ENCODE measurements at places on chromosomes 4 and X.

GRCh38 chr4:107708225-107708624 lies 11.8 kb downstream of the PAPSS1 start:
- no peak for DNase-seq

- no peak for DNase-seq
These were observed 776 bp upstream of the SOWAHD start for GRCh38 chrX:119757646-119757978.

DNA sequence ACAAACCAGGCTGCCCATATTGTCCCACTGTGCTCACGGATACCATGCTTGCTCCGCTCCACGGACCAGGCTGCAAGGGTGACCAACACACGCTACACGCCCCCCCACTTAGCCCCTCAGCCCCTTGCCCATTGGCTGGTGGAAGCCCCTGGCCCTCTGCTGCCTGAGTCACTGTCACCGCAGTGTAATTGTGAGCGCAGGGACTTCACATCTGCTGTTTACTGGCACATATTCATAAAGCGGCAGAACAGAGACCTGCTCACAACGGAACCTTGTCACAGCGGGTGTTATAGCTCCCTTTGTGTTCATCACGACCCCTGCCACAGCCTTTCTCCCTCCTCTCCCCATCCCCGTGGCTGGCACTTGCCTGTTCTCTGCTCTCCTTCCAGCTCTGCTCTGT lies 83.7 kb downstream of the PSAPL1 start:
- DNase-seq = no peak

DNA sequence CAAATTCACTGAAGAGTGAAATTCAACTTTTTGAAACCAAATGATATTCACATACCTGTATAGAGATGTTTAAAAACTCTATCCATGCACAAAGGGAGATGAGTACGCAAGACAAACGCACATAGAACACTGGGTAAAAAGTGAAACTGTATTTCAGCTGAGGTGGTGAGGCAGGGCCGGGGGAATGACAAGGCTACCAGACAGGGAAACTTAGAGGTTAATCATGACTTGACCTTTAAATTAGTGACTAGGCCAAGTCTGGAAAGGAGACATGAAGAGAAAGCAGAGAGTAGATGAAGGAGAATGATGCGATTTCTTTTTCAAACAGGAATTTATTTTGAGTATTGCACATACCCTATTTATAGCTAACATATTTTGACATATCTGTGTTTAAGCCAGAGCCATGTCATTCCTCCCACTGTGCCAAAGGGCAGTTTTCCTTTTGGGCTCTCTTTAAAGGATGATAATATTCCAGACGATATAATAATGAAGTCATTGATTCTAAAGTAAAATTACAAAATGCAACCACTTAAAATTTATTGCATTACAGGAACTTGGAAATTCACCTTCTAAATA lies 49.4 kb downstream of the ARHGEF6 start:
- no peak for DNase-seq

DNA sequence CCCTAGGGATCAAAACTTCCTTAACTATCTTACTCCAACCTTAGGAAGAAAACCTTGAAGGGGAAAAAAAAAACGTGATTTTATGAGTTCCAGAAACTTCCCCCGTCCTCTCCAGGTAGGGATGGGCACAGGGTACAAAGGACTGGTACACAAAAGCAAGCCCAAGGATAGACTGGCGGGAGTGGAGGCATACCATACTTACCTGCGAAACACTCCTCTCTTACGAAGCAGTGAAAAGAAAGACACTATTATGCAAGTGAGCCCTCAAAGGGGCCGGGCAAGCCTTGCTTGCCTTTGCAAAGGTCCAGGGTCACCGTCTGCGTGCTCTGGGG lies 651 bp downstream of the TSPAN6 start:
- DNase-seq = no peak

GRCh38 chr4:41683326-41683725 lies 65.2 kb downstream of the PHOX2B start:
- DNase-seq = no peak

GRCh38 chr4:6229095-6229494 lies 28.7 kb upstream of the JAKMIP1 start:
- DNase-seq = no peak

DNA sequence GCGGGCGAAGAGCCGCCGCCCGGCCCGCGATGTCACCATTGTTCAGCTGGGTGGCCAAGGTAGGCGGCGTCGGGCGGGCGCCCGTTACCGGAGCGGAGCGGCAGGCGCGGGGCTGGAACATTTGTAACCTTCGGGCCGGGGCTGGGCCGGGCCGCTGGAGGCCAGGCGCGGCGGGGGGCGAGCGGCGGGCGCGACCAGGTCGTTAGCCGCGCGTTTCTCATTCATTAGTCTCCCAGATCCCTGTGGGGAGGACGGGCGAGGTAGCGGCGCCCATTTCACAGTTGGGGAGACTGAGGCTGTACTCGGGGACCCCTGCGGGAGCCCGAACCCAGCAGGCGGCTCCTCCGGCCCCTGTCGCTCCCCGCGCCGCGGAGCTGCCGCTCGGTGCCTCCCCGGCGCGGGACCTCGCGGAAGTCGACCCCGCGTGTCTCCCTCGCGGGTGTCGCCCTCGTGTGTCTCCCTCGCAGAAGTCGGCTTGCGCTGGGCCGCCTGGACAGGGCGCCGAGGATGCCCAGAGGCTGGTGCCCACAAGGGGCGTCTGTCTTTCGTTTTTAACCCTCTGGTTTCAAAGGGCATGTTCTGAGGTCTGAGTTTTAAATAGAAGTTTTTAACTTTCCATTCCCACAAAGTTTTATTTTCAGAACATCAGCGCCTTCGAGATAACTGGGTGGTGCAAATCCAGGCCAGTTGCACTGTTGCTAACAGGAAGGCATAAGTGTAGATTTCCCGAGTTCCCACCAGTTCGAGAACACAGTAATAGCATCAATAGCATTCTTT lies 17.5 kb downstream of the PTTG2 start:
- peak; percentile 77 for DNase-seq

- no peak for DNase-seq
These were observed 22.2 kb downstream of the FABP2 start for GRCh38 chr4:119299741-119300100.

DNA sequence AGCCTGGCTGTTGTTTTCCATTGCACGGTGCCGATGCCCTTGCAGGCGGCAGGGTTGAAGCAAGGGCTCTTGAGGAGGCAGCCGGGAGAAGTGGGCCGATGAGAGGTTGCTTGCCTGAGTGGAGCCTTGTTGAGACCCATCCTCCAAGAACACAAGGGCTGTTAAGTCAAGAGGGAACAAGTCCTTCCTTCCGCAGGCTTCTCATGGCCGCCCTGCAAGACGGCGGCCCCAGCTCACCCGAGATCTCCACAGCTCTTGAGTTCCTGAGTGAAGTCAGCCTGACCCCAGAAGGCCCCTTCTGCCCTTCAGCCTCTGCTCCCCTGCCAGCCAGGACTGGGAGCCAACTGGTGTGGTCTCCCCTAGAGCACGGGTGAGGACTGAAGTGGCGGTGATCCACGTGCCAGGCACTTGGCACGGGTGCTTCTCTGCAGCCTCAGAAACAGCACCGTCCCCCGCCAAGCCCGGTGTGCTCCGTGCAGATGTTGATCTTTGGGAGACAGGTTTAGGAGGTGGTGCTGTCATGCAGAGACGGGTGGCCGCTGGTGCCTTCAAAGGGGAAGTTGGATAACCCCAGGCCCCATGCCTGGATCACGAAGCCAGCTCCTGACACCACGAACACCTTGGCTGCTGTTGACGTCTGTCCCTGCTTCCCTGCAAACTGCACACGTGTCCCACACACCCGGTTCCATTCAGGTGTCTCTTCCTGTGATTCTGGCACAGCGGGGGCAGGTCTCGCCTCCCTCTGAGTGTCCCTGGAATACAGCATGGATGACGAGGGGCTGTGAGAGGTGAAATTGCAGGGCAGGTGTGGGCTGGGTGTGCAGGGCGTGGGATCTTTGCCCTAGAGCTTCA lies 164.4 kb upstream of the PSAPL1 start:
- DNase-seq = no peak

GRCh38 chrX:11533199-11533651 lies 132.5 kb downstream of the ARHGAP6 start:
- DNase-seq = no peak

GRCh38 chr4:64559571-64559970 lies 150.3 kb upstream of the TECRL start:
- no peak for DNase-seq

GRCh38 chr4:105246712-105247111 lies 100.0 kb downstream of the TET2 start:
- DNase-seq = no peak

DNA sequence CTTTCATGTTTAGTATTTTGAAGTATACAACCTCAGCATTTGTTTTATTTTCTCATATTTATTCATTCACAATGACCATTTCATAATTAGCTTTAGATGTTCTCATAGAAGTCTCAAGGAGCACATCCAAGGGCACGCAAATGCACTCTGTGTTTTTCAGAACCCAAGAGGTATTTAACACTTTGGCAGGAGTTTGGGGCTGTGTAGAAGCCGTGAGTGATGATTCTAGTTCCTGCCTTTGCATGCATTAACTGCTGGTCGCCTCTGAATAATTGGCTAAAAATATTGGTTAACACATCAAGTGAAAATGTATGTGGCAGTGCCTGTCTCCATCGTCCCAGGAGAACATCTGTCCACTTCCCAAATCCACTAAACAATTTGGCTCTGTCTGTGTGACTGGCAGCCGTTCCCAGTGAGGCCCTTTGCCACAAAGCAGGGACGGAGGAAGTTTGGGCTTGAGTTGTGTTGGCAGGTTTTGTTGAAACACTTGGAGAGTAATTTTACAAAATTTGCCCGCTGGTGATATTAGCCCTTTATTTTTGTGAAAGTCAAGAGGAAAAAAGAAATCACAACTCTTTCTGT lies 730.7 kb upstream of the SLIT2 start:
- DNase-seq = peak; percentile 48

GRCh38 chr4:66000510-66001117 lies 330.3 kb upstream of the EPHA5 start:
- no peak for DNase-seq

- no peak for DNase-seq
These were observed 73.6 kb upstream of the QRFPR start for GRCh38 chr4:121454251-121454979.

DNA sequence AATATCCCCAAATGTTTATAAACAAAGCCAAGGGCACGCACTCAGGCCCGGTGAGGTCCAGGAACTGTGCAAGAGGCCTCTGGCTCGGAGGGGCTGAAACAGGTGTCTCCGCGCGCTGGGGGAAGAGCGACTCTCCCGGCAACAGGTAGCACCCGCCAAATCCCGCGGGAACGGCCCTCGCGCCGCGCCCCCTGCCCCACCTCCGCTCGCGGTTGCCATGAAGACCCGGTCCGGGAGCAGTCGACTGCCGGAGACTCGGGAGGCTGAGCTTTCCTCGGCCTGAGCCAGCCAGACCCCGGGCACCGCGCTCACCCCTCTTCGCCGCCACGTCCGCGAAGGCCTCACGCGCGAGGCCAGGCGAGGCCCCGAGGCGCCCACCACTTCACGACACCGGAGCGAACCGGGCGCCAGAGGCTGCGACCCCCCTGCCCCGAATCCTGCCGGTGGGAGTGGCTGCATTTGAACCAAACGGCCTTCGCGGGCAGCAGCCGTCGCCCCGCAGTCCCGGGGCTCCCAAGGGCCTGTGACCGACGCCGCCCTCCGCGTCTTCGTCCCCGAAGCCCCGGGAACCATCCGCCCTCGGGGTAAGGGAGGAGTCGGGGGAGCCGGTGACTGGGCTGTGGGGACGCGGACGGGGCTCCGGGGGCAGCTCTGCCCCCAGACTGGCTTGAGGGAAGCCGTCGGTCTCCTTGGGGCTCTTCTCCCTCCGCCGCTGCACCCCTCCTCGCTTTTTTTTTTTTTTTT lies at the start of gene NSUN7:
NSUN7 (plus strand) TSS at position 239 of the 744 bp plus-strand sequence. CDS start 739 bp downstream, outside the sequence.
- DNase-seq = peak; percentile 74

- DNase-seq = no peak
These were observed 99.1 kb upstream of the EDNRA start for GRCh38 chr4:147381749-147382148.

DNA sequence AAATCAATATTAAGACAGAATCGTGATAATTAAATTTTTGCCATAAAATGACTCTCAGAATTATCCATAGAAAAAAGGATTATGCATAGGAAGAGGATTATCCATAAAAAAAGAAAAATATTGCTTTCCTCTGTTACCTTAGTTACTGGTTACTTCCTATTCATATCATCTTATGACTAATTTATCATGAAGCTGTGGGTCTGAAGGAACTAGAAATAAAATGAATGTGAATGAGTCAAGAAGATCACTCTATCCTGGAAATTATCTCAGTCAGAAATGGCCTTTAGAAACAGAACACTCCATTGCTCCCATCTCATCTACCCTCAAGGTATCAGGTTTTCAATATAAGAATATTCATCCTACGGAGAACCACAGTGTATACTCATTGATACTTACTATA lies 19.4 kb downstream of the RPS6KA6 start:
- DNase-seq = no peak

DNA sequence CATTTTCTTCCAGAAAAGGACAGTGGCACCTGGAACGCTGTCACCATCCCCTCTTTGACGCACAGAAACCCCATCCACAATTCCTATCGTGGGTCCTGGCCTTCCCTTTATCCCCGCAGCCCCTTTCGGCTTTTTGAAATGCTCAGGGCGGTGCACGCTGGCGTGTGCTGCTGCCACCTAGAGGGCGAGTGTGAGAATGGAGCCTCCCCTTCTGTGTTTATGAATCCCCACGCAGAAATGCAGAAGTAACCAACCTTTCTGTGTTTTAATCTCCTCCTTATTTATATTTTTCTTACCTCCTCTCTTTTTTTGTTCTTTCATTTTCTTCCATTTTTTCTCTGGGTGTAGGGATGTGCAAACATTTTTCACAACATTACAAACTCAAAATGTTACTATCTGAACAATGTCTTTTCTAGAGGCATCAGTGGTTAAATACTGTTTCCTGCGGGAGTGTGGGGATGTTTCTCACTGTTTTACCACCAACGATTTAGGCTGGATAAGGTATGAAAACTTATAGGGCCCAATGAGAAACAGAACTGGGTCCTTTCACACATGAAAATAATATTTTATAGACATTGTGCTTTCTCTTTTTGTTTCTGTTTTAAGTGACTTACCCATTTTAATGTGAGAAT lies 50.0 kb downstream of the TMA16 start:
- DNase-seq = peak; percentile 53

DNA sequence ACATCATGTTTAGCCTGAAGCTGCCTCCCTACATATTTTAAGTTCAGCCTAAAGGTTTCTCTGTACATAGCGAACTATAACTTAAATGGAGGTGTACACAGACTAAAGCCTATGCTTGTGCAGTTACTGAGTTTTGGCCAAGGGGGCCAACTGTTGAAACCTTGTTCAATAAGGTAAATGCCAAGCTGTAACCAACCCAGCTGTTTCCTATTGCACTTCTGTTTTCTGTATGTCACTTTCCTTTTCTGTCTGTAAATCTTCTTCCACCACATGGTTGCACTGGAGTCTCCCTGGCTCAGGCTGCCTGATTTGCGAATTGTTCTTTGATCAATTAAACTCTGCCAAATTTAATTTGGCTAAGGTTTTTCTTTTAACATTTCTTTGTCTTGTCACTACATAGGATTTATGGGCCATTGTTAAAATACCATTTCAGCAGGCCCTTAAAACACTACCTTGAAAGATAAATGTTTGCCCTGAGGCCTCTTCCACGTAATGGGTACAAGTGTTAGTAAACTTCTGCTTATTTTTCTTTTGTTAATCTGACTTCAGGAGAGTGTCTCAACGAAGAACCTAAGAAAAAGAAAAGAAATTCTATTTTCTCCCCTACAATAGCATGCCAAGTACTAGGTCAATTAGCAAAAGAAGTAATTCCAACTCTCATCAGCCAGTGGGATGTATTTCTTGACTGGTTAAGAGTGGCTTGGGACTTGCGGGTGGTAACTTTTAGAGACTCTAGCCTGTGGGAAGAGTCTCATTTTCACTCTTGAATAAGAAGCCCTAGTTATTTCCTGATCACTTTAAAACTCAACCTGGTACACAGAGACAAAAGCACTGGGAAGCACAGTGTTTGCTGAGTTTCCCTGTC lies 45.7 kb upstream of the PRSS12 start:
- no peak for DNase-seq
